ENCODE measurements at places on chromosomes 7 and 10.

DNA sequence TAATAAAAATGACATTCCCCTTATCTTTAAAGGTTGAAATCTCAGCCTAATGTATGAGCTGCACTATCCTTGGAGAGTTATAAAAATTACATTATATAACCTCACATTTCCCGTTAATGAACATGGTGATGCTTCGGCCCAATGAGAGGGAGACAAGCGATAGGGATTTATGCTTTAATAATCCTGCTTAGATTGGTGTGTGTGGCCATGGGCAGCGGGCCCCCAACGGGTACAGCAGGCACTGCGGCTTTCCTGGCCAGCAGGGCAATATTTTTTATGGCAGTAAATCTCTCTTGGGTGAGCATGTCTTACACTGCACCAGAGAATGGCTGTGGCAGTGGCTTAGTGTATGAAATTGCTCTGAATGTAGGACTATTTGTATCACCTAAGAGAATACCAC, 246.3 kb downstream of the GFRA1 start:
- DNase-seq = no peak

GRCh38 chr10:60525716-60526585, 136.3 kb upstream of the ANK3 start:
- DNase-seq = no peak

DNA sequence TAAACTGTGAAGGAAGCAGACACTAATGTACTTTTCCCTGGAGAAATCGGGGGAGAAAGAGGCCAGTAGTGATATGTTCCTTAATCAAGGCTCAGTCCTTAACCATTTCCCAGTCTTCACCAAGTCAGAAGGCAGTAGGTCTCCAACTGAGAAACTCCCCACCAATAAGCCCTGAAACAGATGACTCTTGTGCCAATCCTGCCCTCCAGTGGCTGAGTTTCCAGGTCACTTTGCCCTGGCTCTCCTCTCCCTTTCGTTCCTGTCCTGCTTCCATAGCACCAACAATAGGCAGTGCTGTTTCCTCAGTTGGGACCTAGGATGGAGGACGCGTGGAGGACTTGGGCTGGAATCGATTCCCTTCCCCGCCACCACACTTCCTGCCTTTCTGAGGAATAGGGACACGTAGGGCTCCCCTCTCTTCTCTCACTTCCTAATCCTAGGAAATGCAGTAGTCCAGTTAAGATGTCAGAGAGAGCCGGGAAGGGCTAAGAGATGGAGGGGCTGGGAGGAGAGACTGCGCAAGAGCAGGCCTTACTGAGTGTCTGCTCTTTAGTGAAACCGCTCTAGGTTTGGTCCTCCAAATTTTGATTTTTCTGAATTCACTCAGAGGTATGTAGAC, 23.4 kb downstream of the ATOH7 start:
- DNase-seq = no peak

GRCh38 chr7:41705109-41705901, 2.4 kb upstream of the INHBA start:
- DNase-seq = peak; percentile 94

- no peak for DNase-seq
Observed at GRCh38 chr10:8181496-8182157, 127.1 kb downstream of the GATA3 start.

DNA sequence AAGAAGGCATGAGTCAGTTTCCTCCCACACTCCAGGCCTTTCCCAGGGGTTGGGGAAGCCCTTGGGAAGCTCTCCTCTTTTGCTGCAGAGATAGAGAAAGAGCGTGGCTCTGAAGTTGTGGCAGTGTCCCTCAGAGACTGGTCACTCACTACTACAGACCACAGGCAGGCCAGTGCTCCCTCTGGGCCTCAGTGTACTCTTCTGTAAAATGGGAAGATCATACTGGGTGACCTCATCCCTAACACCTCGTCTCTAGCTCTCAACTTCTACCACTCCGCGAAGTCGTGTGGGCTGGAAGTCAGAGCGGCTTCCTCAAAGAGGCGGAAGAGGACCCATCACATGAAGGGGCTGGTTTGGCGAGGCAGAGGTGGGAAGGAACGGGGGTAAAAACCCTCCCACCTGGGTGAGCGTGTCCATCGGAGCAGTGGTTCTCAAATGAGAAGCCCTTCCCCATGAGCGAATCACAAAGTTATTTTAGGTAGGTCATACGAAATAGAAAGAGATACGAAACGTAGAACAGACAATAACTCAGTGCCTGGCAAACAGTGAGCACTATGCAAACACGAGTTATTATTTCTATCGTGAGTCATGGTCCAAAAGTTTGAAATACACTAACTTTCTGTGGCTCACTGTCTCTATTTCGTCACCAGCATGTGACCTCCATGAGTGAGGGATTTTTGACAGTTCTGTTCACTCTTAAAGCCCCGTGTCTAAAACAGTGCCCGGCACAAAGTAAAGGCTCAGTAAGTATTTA, 32.7 kb downstream of the PRKAG2 start:
- no peak for DNase-seq

- no peak for DNase-seq
Observed at GRCh38 chr10:1629326-1630198, 107.8 kb downstream of the ADARB2 start.

DNA sequence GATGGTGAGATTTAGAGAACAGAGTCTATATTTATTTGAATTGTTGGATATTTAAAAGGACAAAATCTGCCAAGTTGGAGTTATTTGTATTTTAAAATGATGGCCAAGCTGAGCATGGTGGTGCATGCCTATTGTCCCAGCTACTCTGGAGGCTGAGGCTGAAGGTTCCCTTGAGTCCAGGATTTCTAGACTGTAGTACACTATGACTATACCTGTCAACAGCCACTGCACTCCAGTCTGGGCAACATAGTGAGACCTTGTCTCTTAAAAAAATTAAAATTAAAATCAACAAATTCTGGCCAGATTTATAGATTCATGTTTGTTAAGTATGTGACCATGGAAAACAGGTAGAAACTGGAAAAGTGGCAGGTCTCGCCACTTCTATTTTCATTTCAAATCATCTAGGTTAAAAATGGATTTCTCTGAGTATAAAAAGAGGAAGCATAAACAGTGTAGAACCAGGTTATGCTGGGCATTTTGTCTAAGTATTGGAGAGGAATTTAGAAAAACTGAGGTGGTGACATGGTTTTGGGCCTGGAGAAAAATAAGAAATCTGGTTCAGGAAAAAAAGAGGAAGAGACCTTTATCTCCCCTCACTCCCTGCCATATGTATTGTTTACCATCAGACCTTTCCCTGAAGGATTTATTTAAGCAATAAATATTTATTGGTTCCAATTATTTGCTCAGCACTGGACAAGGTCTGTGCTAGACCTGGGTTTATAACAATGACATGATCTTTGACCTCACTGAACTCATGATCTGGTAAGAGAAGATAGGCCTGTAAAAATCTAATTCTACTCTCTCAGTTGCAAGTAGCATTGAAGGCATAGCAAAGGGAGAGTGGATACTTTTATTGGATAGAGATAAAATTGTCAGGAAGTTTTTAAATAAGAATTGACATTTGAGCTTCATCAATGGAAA, 134.2 kb downstream of the TSPAN12 start:
- no peak for DNase-seq

DNA sequence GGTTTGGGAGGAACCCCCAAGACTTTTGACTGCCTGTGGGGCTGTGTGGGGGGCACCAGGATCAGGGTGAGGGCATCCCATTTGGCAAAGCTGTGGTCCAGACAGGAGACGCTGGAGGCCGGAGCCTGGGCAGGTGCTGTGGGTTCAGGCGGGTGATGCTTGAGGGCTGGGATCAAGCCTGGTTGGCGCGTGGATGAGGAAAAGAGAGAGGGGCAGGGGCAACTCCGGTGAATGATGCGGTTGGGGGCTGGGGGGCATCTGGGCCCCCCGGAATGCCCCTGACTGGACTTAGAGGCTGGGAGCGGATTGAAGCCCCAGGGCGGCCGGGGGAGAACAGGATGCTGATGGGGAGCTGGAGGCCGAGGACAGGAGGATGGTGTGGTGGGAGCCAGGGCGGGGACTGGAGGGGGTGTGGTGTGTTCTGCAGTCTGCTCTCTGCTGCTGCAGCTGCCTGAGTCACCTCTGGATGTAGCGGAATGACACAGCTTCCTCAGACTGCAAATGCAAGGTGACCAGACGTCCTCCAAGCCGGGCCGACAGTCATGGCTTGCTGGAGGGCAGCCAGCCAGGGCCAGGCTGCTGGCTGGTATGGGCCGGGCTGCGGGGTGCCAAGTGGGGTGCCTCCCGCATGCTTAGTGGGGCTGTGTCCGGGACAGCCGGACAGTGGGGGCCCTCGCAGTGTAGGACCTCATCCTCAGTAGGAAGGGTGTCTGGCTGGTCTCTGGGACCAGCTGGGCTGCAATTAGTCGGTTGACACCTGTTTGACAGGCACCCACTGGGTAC, 3.2 kb downstream of the MAFK start:
- DNase-seq = peak; percentile 87

DNA sequence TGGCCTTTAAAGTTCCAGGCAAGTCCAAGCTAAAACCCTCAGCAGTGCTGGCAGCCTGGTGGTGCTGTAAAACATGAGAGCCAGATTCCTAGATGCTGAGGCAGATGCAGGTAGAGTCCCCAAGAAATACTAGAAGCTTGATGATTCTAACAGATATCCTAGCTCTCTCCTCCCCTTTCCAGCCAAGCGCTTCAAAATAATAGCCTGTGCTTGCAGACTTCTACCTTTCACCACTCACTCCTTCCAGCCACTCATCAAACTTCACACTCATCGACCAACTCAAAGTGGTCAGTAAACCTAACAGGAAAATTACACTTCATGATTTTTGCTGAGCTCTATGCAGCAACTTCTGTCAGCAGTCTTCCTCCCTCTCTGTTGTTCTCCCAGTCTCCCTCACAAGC, 50.2 kb downstream of the LMBR1 start:
- no peak for DNase-seq

GRCh38 chr10:11521860-11522259, 89.6 kb downstream of the USP6NL start:
- no peak for DNase-seq
